Naive thymus-derived CD4-positive, alpha-beta T cell (primary cell): ENCODE measurements at places on chromosomes 16 and 17.
A peak's percentile ranks its signal among the peaks of the same experiment; 100 is the strongest.

GRCh38 chr17:17015230-17015629 is 27.0 kb upstream of the MPRIP start:
- DNase-seq, result no peak
- no peak overlapping the region for H3K27ac ChIP-seq
- no peaks in the 10 kb centered on the region for H3K27me3 ChIP-seq

DNA sequence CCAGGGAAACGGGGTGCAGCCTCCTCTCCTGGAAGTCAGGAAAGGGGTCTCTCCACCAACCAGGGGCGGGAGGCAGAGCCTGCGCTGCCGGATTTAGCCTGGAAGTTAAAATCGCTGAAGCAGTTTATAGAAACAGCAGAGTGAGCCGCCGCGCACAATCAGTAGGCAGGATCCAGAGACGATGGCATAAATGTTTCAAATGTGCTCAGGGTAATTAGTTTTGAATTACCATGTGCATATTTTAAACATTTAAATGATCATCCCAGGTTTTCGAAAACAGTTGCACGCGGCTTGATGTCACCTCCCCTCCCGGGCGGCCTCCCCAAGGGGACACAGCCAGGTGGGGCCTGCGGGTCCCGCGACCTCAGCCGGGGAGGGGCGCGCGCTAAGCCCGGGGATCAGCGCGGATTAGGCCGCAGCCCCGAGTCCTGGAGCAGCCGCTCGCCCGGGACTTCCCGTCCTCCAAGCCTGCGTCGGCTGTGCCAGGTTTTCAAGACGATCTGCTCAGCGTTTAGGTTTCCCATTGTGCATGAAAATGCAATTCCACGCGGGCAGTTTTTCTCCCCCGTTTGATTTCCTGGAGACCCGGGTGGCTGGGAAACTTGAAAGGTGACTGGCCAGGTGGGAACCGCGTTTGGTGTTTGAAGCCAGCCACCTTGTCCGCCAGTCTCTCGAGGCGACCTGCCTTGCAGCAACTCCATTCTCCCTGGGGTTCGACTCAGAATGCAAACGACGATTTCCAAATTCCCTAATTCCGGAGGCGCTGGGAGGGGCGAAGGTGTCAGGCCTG is 78.3 kb downstream of the RPA1 start:
- H3K36me3 ChIP-seq, result no peaks in the 10 kb centered on the region
- peaks cover 14% of the 10 kb centered on the region for H3K27me3 ChIP-seq
- H3K4me1 ChIP-seq, result no peaks in the 10 kb centered on the region
- peak; percentile 18 for DNase-seq
- peak overlapping the region; percentile 36 for H3K4me3 ChIP-seq

DNA sequence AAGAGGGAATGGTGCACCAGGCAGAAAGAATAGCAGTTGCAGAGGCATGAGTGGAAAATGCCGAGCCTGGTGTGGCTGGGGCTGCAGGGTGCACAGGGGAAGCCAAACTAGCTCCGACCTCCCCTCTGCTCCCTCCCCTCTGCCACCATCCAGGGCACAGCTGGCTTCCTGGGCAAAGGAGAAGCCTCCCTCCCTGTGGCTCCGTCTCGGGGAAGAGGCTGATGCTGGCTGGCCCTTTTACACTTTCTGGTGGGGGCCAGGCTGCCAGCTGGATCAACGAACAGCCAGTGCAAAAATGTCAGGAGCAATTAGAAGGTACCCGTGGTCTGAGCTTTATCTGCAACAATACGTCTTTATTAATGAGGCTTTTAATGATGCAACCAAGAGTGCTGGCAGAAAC is 37.1 kb upstream of the KCNJ12 start:
- H3K4me1 ChIP-seq, result no peaks in the 10 kb centered on the region
- H3K4me3 ChIP-seq, result no peak overlapping the region
- no peak for DNase-seq
- H3K27me3 ChIP-seq, result no peaks in the 10 kb centered on the region
- H3K27ac ChIP-seq, result no peak overlapping the region

GRCh38 chr16:62652441-62653120 is 616.3 kb upstream of the CDH8 start:
- H3K36me3 ChIP-seq, result no peaks in the 10 kb centered on the region
- no peak for DNase-seq
- H3K4me3 ChIP-seq, result no peak overlapping the region
- H3K27ac ChIP-seq, result no peak overlapping the region
- no peaks in the 10 kb centered on the region for H3K27me3 ChIP-seq

DNA sequence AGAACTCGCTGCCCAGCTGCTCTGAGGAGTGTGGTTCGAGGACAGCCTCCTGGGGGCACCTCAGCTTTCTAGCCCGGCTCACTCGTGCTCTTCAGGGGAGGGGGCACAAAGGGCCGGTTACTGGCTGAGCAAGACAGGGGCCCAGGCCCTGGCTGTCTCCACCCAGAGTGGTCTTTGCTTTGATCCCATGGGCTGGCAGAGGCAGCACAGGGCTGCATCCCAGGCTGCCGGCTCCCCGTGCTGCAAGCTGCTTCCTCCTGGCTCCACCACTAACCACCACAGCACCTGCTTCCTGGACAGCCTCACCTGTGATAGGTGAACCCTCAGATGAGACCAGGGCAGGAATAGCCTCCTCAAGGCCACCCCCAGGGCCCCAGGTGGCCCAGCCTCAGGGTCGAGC is 6.8 kb downstream of the SPPL2C start:
- DNase-seq, result no peak
- no peak overlapping the region for H3K4me3 ChIP-seq
- no peak overlapping the region for H3K27ac ChIP-seq
- H3K27me3 ChIP-seq, result no peaks in the 10 kb centered on the region
- no peaks in the 10 kb centered on the region for H3K36me3 ChIP-seq
- no peaks in the 10 kb centered on the region for H3K4me1 ChIP-seq

DNA sequence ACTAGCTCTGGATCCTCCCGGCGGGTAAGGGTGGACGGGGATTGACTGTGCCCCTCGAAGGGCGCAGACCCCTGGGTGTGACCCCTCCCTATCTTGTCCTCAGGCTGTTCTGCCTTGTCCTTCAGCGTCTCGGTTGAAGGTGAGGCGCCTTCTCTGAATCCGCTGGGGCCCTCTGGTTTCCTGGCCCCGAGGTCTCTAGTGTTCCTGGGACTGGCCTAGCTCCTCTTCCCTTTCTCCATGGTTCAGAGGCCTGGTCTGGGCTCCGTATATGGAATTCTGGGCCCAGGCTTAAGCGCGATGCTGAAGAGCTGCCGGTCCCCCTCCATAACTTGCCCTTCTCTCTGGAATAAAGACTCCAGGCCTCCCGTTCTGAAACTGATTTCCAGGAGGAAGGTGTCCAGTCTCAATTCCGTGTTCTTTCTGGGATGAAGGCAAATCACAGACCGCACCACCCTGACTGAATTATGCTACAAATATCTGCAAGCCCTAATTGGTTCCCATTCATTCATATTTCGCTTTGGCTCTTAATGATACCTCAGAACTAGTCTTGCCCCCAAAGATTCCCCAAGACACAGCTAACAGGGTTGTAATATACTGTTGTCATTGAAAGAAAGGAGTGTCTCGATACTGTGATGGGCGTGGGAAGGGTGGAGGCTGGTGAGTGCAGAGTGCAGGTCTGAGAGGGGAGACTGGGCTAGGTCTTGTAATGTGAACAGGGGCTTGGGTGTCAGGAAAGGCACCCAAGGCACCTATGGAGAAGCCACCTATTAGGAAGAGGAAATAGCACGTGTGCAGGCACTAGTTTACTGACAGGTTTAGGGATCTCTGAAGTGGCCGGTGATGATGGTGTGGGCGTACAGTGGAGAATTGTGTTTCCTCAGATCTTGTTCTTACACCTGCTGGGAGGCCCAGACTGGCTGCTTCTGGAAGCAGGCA is 851 bp downstream of the EDC4 start:
- H3K4me1 ChIP-seq, result peaks cover 19% of the 10 kb centered on the region
- no peak for DNase-seq
- H3K27me3 ChIP-seq, result no peaks in the 10 kb centered on the region
- peaks cover 48% of the 10 kb centered on the region for H3K36me3 ChIP-seq
- H3K27ac ChIP-seq, result peak overlapping the region; percentile 91

DNA sequence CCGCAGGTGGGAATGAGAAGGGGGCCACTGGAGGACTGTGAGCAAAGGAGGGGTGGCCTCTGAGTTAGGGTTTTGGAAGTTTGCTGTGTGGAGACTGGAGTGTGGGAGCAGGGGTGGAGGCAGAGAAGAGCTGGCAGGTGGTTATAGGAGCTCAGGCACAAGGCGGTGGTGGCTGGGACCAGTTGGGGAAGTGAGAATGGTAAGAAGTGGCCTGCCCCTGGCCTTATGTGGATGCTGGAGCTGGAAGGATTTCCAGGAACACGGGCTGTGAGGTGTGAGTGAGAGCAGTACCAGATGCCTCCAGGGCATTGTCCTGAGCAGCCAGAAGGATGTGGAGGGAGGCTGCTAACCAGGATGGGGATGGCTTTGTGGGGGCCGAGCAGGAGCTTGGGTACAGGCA is 277.2 kb downstream of the SNX29 start:
- peaks cover 6% of the 10 kb centered on the region for H3K36me3 ChIP-seq
- H3K4me1 ChIP-seq, result no peaks in the 10 kb centered on the region
- H3K27me3 ChIP-seq, result no peaks in the 10 kb centered on the region

DNA sequence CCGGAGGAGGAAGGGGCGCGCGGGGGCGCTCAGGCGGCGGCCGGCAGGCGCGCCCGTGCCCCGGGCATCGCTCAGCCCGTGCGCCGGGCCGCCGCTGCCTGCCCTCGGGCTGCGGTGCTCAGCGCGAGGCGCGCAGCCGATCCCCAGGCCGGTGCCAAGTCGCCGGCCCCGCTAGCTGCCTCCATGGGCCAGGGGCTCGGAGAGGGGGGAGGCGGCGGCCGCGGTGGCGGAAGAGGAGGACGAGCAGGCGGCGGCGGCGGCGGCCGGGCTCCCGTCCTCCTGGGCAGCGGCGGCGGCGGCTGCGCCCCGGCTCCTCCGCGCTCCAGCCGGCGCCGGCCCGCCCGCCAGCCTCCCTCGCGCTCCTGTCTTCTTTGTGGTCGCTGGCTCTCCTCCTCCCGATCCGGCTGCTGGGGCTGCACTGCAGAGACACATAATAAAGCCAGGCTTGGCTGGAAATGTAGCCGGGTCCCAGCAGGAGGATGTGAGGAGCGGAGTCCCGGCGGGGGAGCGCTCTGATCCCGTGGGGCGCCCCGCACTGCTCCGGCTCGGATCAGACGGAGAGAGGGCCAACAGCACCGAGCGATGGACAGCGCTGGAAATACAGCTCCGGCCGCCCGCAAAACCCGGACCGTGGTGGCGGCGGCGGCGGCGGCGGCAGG is 889 bp upstream of the ZNF423 start:
- H3K4me3 ChIP-seq, result no peak overlapping the region
- H3K36me3 ChIP-seq, result no peaks in the 10 kb centered on the region
- no peak for DNase-seq
- H3K27me3 ChIP-seq, result peaks cover 4% of the 10 kb centered on the region

- no peaks in the 10 kb centered on the region for H3K27me3 ChIP-seq
- no peaks in the 10 kb centered on the region for H3K36me3 ChIP-seq
- H3K4me3 ChIP-seq, result peak overlapping the region; percentile 29
- H3K4me1 ChIP-seq, result peaks cover 39% of the 10 kb centered on the region
Observed at GRCh38 chr17:59786213-59786535, 78.7 kb downstream of the VMP1 start.

DNA sequence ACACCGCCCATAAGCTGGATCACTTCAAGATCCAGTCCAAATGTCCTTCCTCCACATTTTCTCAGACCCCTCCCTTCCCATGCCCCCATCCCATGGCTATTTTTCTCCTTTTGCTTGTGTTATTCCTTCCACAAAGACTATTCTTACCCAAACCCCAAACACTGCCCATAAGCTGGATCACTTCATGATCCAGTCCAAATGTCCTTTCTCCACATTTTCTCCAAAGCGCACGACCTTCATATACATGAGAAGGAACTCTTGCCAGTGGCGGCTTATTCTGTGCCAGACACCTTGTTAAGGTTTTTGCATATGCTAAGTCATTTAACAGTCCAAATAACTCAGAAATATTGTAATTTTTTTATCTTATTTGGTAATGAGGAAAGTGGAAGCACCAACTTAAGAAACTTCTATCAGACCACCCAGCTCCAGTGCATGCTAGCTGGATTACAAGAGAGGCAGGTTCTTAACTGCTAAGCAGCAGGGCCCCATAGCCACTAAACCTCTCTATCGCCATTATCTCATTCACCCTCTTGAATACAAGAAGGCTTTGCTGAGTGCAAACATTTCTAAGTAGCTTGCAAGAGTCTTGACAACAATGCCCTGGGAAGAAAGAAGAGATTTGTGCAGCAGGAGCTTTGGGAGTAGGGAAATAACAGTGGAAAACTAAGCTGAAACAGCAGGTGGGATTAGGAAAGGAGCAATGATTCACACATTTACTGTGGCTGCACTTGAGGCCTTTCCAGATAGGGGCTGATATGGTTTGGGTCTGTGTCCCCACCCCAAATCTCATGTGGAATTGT is 428.2 kb upstream of the MAF start:
- no peak for DNase-seq
- no peaks in the 10 kb centered on the region for H3K4me1 ChIP-seq
- no peaks in the 10 kb centered on the region for H3K27me3 ChIP-seq
- no peaks in the 10 kb centered on the region for H3K36me3 ChIP-seq
- no peak overlapping the region for H3K4me3 ChIP-seq

DNA sequence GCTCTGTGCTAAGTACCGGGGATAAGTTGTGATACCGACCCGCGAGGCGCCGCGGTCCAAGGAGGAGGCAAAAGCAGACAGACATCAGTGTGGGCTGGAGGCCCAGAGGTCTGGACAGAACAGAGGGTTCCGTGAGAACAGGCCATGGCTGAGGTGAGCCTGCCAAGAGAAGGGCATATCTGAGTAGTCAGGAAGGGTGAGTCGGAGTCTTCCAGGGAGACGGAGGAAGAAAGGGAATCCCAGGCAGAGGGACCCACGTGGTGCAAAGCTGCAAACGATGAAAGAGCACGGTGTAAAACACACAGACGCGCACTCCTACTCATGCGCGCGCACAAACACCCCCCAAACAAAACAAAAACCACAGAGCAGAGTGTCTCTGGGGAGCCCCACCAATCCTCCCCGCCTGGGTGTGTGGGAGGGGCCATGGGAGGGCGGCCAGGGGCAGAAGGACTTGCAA is 18.1 kb downstream of the RHBDL3 start:
- no peaks in the 10 kb centered on the region for H3K36me3 ChIP-seq
- H3K4me3 ChIP-seq, result no peak overlapping the region
- H3K27ac ChIP-seq, result no peak overlapping the region

DNA sequence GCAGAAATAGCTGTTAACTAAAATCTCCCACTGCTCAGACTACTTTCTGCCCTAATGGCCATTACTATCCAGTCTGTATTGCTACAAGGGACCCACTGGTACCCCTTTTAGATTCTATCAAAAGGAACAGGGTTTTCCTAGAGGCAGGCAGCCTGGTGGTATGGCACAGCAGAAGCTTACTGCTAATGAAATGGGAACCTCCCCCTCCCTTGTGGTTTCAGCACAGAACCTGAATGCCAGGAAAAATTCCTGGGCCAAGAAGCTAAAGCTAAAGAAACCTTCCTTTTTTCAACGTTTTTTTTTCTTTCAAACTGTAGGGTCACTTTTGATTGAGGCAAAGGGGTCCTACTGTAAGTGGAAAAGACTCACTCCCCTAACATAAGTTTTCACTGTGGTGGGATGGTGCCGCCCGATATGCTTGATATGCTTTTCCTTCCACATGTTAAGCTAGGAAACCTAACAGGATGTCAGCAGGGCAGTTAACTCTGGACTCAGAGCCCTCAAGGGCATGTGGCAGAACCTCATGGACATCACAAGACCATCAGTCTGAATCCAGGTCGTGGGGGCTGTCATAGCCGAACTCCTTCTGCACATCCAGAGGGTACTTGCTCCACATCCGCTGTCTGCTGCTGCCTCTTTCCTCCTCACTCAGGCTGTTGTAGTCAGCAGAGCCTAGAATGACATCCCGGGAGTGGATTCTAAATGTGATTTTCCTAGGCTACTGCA is 9.8 kb downstream of the SLC7A6OS start:
- H3K36me3 ChIP-seq, result peaks cover 97% of the 10 kb centered on the region
- no peak overlapping the region for H3K27ac ChIP-seq
- H3K4me1 ChIP-seq, result no peaks in the 10 kb centered on the region
- H3K27me3 ChIP-seq, result no peaks in the 10 kb centered on the region
- no peak overlapping the region for H3K4me3 ChIP-seq

- no peaks in the 10 kb centered on the region for H3K27me3 ChIP-seq
- DNase-seq, result no peak
- H3K36me3 ChIP-seq, result no peaks in the 10 kb centered on the region
- H3K4me1 ChIP-seq, result no peaks in the 10 kb centered on the region
Observed at GRCh38 chr16:6309271-6309670, 1023.4 kb upstream of the RBFOX1 start.
